HCEC 1CT (cell line): ENCODE measurements at places on chromosomes 12 and 14.

DNA sequence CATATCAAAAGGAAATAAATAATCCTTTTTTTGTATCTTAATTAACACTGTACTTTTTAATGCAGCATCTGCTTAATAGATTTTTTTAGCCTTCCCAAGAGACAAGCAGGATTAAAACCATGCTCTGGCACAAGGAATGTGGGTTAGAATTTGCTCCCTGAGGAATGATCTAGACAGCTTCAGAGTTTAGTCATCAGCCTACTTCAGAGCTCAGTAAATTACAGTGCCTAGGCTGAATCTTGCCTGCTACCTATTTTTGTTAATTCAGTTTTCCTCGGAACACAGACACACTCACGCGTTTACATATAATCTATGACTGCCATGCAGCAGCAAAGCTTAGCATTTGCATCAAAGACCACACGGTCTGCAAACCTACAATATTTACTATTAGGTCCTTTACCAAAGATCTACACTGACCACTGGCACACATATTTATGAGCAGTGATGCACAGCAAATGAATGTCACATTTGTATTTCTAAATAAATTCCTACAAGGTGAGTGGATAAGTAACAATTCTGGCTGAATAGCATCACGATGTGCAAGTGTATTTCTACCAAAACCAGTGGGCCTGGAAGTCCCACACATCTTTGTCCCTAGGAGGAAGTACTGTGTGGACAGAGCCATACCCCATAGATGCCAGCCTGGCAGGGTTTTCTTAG, 309.8 kb upstream of the TMEM132C start:
- DNase-seq, result no peak

- no peak for DNase-seq
Measured at GRCh38 chr12:102948941-102949352, 8.5 kb upstream of the ASCL1 start.

GRCh38 chr14:103392106-103392505, 6.9 kb downstream of the MARK3 start:
- DNase-seq, result no peak

GRCh38 chr14:86539361-86540070, 1009.6 kb downstream of the FLRT2 start:
- DNase-seq, result no peak

DNA sequence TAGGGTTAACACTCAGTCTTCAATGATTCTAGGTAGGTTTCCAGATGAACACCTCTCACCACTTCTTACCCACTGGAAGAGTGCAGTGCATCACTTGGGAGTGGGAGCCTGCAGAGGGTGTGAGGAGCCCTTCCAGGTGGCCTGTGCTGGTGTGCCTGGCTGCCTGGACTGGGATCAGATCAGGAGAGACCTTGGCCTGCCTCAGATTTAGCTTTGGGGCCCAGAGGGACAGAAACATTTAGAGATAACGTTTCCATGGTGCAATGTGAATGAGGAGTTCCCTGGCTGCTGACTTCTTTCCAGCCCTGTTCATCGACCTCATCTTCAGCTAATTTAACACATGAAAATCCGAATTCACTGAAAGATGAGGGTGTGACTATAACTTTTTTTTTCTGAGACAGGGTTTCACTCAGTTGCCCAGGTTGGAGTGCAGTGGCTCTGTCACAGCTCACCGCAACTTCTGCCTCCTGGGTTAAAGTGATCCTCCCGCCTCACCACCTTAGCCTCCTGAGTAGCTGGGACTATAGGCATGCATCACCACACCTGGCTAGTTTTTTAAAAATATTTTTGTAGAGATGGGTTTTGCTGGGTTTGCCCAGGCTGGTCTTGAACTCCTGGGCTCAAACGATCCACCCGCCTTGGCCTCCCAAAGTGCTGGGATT, 53.6 kb downstream of the SUSD6 start:
- DNase-seq, result no peak

DNA sequence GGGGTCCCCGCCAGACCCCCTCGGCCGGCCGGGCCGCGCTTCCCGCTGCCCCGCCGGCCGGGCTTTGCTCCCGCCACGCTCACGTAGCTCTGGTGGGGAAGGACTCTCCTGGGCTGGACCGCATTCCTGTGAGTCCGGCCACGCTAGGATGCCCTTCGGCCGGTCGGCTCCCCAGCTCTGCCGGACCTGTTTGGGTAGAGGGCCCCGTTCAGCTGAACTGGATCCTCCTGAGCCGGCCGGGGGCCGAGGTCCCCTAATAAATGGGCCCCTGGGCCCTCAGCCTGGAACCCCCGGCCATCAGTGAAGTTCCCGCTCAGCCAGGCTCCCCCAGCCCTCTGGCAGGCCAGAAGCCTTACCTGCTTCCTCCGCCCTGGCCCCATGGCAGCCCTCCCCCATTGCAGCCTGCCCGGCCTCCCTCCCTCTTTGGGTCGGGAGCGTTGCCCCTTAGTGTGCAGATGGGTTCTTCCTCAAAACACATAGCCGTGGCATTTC, 593 bp downstream of the UNC119B start:
- DNase-seq, result no peak

- no peak for DNase-seq
Measured at GRCh38 chr12:66024949-66025348, 105.6 kb downstream of the LLPH start.

DNA sequence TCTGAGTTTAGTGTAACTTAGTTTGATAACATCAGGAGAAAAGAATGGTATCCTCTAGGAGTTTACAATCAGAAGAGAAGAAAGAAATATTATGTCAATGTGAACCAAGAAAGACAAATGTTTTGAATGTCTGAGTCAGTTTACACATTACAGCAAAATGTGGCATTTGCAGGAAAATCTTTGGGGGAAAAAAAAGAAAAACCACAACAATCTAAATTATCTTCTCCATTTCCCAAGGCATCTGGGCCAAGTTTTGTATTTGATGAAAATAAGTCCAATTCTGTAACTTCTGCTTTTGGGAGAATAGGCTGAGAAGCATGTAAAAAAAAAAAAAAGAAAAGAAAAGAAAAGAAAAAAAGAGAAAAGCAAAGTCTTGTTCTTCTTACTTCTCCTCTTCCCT, 58.8 kb upstream of the FLRT2 start:
- peak; percentile 22 for DNase-seq

DNA sequence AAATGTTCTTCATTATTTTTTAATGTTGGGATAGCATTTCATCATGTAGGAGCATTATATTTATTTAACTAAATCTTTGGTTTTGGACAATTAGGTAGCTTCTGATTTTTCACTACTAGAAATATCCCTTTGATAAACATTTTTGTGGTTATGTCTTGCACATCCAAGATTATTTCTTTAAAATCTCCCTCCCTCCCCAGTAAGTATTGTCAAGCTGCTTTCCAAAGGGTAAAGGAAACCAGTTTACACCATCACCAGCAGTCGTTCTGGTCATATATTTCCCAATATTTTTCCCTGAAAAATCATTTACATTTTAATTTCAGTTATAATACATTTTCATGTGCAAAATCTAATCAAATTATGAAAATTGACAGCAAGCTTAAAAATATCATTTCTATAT, 11.1 kb downstream of the CD69 start:
- no peak for DNase-seq

DNA sequence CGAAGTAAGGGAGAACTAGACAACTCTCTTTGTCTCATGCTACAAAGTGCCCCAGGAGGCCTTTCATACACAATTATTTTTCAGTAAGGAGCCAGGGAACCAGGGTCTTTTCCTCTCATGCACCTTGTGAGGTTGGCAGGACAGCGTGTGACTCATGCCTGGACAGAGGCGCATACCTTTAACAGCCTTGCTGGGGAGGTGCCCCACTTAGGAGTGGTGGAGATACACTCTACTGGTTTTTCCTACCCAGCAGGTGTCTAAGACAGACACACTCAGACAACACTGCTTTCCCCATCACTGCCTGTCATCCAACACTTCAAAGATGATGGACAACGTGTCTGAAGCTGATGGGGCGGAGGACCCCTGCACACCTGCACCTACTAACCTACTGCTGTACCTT, 49.1 kb downstream of the B4GALNT3 start:
- DNase-seq, result no peak

DNA sequence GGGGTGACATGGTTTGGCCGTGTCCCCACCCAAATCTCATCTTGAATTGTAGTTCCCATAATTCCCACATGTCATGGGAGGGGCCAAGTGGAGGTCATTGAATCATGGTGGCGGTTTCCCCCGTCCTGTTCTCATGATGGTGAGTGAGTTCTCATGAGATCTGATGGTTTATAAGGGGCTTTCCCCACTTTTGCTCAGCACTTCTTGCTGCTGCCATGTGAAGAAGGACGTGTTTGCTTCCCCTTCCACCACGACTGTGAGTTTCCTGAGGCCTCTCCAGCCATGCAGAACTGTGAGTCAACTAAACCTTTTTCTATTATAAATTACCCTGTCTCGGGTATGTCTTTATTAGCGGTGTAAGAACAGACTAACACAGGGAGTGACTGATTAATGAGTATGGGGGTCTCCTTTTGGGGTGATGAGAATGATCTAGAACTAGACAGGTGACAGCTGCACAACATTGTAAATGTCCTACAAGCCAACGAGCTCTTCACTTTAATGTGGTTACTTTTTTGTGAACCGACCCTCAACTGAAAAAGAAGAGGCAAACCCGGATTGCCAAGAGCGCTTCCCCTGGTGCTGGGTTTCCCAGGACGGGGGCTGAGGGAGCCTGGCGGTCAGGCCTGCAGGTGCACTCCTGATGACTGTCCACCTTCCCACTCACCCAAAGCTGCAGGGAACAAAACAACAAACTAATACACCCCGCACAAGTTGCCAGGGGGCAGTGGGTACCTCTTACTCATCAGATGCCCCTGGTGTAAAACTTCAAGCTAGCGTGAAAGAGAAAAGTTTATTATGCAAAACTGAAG, 90.1 kb downstream of the NCOR2 start:
- DNase-seq, result no peak

DNA sequence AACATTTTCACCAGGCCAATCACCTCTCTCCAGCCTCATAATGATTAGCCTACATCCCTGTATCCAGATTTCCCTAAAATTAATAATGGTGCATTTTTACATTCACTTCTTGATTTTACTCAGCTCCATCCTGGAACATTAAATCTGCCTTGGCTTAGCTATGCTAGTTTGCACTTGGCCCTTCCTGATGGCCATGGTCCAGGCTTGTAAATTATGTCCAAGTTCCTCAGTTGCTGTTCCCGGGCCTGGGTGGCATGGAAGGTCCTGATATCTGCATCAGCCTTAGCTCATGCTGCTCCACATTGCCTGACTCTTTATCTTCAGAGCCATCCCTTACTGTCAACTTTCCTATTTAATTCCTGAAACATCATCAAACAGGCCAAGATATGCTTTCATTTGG, 11.1 kb upstream of the METTL17 start:
- no peak for DNase-seq

DNA sequence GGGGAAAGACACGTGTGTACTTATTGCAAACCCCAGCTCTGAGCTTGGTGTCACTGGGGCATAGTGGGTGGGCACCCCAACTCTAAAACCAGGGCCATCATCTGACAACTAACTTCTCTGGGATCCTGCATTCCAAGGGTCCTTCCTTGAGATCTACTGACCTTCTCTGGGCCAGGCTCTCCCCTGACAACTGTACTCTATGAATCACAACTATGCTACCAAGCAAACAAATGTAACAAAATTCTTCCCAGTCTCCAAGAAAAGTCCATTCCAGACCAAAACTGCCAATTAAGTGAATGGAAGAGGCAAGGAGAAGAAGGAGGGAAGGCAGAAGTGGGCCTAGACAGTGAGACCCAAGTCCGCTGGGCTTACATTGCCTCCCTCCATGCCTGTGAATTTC, 38.2 kb downstream of the VWF start:
- DNase-seq, result no peak

- DNase-seq, result no peak
Measured at GRCh38 chr12:111624540-111624939, 25.4 kb upstream of the ATXN2 start.

GRCh38 chr12:13039328-13039956, 4.7 kb upstream of the FAM234B start:
- DNase-seq, result no peak

- no peak for DNase-seq
Measured at GRCh38 chr14:59086241-59086882, 102.1 kb upstream of the DAAM1 start.

DNA sequence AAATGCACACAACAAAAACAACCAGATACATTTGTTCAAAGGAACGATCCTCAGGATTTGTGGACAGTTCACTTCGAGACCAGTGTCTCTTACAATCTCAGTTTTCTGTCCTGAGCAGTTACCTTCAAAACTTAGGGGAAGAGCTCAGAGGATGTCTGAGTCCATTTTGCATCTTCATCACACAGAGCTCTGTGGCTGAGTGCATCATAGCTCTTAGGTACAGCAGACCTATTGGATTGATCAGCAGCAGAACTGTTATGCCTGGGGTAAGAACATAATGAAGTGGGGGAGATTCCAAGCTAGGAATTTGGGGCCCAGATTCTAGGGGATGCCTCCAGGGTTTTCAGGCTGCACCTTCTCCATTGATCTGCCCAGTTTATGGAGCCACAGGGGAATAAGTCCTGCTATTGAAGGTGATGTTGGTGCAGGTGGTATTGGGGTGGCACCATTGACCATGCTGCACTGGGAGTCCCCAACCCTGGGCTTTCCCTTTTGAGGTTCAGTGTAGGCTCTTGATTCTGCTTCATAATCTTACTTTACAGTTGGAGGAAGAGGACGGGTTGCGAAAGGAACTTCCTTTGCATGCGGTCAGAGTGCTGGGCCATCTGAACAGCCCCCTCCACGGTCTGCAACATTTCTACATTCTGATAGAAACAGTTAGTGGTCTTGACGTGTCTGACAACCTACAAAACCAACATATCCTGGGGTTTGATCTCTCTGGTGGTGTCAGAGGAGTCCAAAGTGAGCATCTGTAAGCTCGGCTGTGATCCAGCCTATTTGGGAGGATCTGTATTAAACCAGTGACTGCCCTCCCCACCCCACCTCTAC, 112.8 kb downstream of the CHST11 start:
- DNase-seq, result no peak

DNA sequence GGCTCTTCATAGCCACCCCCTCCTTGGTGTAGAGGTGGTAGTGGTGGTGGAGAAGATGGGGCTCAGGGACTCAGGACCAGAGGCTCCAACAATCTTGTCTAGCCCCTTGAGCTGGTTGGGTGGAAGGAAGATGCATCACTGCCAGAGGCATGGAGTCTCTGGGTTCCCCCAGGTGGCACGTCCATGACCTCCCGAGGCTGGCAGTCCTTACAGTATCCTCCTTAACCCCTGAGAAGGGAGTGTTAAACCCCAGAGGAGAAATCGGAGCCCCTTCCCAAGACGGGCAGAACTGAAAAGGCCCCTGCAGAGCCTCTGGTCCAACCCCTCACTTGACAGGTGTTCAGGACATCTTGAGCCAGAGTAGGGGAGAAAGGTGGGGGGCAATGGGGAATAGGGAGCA, 9.1 kb downstream of the KRT83 start:
- DNase-seq, result no peak

- DNase-seq, result no peak
Measured at GRCh38 chr12:51534216-51535074, 56.6 kb upstream of the SCN8A start.

GRCh38 chr12:58066296-58066695, 124.9 kb downstream of the ATP23 start:
- no peak for DNase-seq

DNA sequence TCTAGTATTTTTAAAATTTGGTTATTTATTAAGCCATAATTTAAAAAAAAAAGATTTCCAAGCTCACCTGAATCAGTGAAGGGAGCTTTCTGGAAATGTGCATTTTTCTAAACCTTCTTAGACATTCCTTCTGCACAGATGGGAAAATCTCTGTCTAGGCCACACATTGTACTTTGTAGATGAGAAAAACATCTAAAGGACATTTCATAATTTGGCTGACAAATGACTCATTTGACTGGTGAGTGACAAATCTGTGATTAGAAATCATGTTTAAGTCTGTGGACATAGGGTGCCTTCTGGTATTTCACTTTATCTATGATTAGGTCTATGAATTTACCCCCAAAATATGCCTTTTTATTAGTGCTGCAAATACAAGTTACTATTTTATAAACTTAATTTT, 1044.9 kb upstream of the FLRT2 start:
- DNase-seq, result no peak
